ENCODE measurements at places on chromosomes 13 and 19.

DNA sequence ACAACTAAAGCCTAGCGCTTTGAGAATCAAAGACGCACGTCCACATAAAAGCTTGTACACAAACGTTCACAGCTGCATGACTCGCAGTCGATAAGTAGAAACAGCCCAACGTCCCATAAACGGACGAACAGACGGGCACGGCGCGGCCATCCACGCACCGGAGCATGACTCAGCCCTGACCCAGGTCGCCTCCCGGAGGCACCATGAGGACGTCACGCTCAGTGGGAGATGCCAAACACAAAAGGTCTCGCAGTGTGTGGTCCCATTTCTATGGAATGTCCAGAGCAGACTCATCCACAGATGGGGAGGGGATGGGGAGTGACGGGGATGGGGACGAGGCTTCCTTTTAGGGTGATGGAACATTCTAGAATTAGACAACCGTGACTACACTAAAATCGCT lies 9.4 kb downstream of the POLRMT start:
- no peak for DNase-seq

DNA sequence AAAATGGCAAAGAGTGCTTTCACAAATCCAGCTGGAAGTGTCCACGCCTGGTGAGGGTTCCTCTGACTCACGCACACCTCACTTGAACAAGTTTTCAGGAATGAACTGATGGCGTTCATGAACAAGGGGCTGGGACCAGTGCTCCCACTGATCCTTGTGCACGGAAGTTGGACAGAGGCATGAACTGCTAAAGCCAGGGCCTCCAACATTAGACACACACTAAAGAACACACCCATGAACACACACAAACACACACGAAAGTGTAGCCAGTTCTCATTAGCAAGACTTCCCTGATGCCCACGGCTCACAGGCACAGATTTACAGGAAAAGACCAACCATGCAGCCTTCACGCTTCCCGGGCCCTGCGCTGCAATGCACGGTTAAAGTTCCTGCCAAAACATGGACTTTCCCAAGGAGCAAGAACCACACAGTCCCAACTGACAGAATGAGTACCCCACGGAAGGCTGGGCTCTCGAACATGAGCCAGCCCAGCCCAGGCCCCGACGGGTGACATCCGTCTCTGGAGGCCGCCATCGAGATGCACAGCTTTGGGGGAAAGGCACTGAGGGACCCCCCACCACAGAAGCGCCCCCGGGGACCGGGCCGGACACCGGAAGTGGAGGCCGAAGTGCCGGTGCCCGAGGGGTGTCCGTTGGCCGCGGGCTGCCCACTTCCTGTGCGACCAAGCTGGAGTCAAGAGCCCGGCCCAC lies 808 bp downstream of the DNMT1 start:
- peak; percentile 20 for DNase-seq

DNA sequence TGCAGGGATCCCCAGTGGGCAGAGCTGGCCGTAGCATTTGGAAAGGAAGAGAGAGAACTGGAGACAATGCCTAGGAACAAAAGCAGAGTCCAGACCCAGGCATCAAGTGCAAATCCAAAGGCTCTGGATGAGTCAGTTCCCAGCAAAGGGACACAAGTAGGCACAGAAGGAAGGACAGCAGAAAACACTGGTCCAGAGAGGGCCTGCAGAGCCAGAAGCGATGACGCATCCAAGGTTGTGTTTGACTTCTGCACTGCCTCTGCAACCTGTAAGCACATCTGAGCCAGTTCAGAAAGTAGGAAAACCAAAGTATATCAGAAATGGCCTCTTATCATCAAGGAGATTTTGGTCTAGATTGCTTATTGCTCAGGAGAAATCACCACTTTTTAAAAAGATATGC lies 604.5 kb downstream of the FGF9 start:
- DNase-seq, result no peak

GRCh38 chr19:29983568-29983967 lies 41.5 kb downstream of the URI1 start:
- DNase-seq, result no peak

DNA sequence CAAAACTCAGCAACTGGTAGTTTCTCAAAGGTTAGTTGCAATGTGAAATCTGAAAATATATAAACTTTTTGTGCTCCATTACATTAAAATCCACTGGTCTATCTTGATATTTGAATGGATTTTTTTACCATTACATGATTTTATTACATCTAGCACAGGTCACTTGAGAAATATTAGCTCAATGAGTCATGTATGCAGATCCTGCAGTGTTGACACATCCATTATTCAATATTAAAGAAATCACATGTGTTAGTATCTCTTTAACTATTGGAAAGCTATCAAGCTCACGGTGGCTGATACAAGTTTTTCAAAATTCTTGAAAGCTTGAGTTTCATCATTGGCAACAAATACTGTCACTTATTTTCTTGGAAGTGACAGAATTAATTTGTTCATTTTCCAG lies 373.9 kb upstream of the TSHZ3 start:
- no peak for DNase-seq

GRCh38 chr13:113178896-113179167 lies 20.4 kb downstream of the PROZ start:
- no peak for DNase-seq

DNA sequence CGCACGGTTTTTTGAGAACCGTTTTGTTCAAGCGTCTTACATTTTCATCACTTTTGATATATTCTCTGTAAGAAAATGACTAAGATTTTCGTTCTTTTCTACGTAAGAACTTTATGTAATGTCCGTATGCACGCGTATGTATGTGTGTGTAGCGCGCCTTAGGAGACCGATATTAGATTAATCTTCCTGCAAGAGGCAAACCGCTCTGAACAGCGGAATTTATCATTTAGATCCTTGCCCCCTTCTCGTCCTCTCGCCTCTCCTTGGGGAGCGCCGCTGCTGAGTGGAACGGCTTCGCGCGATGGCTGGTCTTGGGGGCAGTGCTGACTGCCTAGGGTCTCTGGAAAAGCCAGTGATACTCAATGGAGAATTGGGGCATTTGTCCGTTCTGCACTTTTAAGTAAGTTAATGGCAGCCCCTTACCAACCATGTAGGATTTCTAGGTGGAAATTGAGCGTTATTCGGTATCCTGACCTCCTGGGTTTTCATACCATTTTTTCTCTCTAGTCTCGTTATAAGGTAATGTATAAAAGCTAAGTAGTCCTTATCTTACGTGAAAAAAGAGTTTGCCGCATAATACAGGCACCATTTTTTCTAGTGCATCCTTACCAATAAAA lies 4.7 kb downstream of the MAB21L1 start:
- DNase-seq, result peak; percentile 33

DNA sequence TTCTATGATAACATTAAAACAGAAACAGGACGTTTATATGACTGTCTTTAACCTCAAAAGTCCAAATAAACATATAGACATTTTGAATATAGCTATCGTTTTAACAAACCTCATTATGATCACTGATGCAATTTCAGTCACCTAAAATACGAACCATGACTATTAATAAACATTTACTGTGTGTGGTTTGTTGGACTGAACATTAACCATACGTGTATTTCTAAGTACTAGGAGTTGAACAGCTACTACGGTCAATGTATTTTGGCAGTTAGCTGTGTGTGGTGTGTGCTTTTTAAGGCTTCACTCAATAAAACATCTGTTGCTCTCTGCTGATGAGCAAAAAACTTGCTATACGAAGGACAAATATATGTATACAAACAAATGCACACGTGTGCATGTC lies 281.4 kb downstream of the ABCC4 start:
- DNase-seq, result no peak

DNA sequence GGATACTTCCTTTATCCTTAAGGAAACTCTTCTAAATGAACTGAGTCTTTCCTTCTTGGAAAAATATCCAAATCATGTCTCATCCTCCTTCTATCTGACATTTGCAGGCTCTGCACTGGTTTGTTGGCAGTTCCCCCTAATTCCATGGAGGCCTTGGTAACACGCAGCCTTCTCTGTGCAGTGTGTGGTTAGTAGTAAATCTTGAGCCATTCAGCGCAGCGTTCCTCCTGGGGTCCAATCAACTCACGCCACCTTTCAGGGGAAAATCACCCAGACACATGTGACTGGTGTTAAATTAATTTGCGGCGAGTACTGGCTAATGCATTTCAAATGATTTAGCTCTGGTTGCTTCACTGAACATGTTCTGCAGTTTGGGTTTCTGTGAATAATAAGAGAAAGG lies 21.0 kb upstream of the CBY2 start:
- DNase-seq, result no peak

- no peak for DNase-seq
Observed at GRCh38 chr19:34847393-34847792, 74.4 kb upstream of the ZNF599 start.

- no peak for DNase-seq
Observed at GRCh38 chr13:83008212-83008929, 873.9 kb downstream of the SLITRK1 start.

DNA sequence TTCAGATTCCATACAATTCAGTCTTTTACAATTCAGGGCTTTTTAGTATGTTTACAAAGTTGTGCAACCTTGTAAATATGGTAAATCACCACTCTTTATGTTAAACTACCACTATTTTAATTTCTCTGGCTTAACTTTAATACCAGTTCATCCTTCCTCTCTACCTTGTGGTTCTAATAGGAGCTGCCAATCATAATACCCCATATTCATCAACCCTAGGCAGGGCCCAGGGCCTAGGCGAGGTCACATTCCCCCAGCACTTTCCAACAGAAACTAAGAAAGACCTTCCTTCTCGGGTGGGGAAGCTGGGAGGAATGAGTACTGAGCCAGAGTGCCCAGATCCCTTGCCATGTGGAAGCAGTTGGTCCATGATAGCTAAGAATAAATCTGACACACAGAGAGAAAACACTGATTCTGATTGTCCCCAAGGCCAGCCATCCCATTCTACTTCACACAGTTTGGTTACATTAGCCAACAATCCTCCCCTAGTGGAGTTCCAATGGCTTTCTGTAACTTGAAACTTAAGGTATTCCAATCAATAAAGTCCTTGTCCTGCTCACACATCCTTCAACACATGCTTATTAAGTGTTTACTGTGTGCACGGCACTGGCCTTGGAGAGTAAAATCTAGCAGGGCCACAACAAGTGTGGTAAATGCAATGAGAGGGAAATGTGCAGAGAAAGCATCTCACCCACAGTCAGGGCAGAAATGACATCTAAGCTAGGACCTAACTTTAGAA lies 76.8 kb downstream of the NUFIP1 start:
- no peak for DNase-seq

DNA sequence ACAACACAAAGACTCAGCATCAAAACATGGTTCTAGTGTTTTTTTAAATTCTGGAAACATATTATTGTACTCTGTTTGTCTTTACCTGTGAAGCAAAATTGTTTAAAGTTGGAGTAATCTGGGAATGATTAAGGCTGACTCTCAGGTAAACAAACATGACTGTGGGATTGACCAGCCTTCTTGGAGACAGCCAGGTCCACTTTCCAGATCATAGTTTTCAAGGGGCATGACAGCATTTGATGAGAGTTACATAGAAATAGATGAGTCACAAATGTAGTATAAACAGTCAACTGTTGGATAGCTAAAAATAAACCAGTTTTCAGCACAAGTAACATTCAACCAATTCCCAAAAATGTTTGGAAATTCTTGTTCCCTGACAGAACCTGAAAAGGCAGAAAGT lies 1680.9 kb downstream of the OLFM4 start:
- DNase-seq, result no peak

DNA sequence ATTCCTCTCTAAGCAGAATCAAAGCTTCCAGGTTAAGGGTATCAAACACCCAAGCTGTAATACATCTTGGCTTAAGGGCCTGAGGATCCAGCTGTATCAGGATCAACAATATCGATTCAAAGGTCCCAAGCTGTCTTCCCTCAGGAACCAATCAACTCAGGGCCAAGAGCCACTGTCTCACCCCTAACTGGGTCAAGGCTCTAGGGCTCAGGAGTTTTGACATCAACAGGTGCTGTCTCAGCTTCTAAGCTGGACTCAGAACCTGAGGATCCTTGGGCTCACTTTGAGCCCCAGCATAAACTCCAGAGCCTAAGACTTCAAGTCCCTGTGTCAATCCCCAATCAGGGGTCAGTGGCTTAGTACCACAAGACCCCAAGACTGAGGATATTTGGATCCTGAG lies 917 bp downstream of the FBXW9 start:
- DNase-seq, result no peak

DNA sequence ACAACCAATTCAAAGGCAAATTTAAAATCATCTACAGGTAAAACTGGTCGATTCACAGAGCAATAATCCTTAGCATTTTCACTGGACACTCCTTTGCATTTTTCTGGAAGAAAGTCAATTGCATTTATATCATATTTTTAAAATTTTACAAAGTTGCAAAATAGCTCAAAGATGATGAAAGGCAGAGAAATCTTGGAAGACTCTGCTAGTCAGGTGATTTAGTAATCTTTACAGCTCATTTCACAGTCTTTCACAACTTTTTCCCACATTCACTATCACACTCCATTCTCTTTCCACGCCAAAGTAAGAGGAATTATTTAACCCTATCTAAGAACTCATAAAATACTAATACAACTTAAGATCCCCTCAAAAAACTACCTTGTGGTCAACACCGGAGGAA lies 1063.8 kb downstream of the EFNB2 start:
- peak; percentile 49 for DNase-seq

DNA sequence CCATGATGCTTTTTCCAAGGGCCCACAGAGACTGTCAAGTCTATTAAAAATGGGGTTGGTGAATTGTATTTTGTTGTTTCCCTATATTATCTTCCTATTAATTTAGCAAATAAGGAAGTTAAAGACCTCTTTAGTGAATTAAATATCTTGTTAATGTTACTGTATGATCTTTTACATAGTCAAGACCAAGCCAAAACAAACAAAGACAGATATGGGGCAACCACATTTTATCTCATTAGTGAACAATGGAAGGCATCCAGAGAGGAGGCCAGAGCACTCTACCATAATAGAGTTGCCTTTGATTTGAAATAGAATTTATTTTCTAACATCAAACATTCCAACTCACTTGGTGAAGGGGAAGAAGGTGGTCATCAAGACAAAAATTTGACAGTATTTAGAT lies 169.4 kb downstream of the B3GLCT start:
- DNase-seq, result no peak

GRCh38 chr19:39345956-39346355 lies 3.7 kb downstream of the SAMD4B start:
- no peak for DNase-seq

GRCh38 chr19:32676186-32676894 lies 692 bp downstream of the RGS9BP start:
- DNase-seq, result no peak

DNA sequence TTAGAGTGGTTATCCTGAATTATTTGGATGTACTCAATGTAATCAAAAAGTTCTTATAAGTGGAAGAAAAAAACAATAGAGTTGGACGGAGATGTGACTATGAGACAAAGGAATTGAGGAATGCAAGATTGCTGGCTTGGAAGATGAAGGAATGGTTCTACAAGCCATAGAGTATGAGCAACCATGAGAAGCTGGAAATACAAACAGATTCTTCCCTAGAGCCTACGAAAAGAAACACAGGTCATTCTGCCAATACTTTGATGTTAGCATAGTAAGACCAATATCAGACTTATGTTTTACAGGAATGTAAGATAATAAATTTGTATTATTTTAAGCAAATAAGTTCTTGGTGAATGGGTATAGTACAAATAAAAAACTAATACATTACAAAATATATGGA lies 249.2 kb downstream of the DIAPH3 start:
- no peak for DNase-seq

- no peak for DNase-seq
Observed at GRCh38 chr13:97266332-97266731, 44.2 kb downstream of the MBNL2 start.

All from right lung (tissue), 10 donors.